ENCODE measurements at places on chromosomes 13 and 19.

- DNase-seq, result no peak
These were observed 257.8 kb downstream of the EFNB2 start for GRCh38 chr13:106277484-106278154.

- no peak for DNase-seq
These were observed 102.2 kb upstream of the PEG3 start for GRCh38 chr19:56942756-56943155.

GRCh38 chr13:41919741-41920487 lies 41.0 kb downstream of the VWA8 start:
- DNase-seq, result peak; percentile 87

DNA sequence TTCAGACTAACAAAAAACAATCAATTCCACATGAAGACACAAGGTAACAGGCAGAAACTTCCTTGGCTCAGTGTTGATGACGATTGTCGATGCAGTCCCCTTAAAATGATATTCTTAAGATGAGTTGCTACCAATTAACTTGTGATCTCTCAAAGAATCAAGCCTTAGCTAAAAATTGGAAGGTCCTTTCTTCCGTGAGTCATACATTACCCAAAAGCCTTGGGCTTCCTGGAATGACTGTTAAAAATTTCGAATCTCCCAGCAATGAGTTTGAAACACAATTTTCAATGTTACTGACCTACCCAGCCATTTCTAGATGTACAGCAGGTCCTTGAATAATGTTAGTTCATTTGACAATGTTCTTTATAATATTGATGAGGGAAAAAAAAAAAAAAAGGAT lies 28.0 kb upstream of the RB1 start:
- no peak for DNase-seq

GRCh38 chr13:80389073-80390038 lies 48.4 kb upstream of the SPRY2 start:
- DNase-seq, result no peak

DNA sequence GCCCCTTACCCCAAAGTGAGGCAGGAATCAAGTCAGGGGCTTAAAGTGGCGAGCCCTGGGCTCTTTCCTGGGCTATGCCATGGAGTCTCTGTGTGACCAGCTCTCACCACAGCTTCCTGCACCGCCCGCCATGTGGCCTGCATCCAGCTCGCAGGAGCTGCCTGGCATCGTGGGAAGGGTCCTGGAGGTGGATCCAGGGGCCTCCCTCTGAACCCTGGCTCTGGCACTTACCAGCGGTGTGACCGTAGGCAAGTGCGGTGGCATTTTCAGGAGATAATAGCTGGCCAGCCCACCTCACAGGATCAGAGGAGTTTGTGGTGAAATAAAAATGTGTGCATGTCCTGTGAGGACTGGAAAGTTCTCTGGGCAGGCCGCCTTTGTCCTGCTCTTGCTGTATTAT lies 26.0 kb downstream of the DHRS12 start:
- no peak for DNase-seq

- DNase-seq, result no peak
These were observed 113.1 kb downstream of the PAN3 start for GRCh38 chr13:28251466-28251865.

- DNase-seq, result no peak
These were observed 22.8 kb downstream of the KLF12 start for GRCh38 chr13:74111399-74111798.

GRCh38 chr19:44141191-44142058 lies at the start of gene ZNF234:
Gene ZNF234 (plus strand): TSS chr19:44141554. CDS start chr19:44144633, 3,079 bp downstream.
- DNase-seq, result peak; percentile 67

DNA sequence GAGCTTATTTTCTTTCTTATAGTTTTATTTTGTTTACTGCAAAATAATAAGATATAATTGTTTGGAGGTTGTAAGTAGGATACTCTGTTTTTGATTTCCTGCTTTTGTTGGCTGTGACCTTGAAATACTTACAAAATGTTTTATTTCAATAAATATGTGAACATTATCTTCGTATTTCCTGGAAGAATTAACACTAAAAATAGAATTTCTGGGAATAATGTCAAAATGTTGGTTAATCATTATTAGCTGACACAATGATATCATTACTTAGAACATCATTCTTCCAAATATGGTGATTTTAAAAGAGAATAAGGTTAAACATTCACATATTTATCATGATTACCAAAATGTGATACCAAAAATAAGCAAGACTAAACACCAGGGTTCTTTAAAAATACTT lies 1148.6 kb upstream of the PRR20A start:
- no peak for DNase-seq
